ENCODE measurements at places on chromosomes 7 and 10. TPM values are rescaled to one million over a fixed set of nuclear protein-coding genes. Genes with fewer than 3 reads are reported as not detected.
A peak's percentile ranks its signal among the peaks of the same experiment; 100 is the strongest.

GRCh38 chr7:157612664-157613561 is 276.1 kb downstream of the DNAJB6 start:
- H3K27ac ChIP-seq: no peak overlapping the region
- H3K27me3 ChIP-seq: no peaks in the 10 kb centered on the region
- peak; percentile 57 for DNase-seq
- H3K36me3 ChIP-seq: no peaks in the 10 kb centered on the region
- H3K4me1 ChIP-seq: peaks cover 19% of the 10 kb centered on the region

DNA sequence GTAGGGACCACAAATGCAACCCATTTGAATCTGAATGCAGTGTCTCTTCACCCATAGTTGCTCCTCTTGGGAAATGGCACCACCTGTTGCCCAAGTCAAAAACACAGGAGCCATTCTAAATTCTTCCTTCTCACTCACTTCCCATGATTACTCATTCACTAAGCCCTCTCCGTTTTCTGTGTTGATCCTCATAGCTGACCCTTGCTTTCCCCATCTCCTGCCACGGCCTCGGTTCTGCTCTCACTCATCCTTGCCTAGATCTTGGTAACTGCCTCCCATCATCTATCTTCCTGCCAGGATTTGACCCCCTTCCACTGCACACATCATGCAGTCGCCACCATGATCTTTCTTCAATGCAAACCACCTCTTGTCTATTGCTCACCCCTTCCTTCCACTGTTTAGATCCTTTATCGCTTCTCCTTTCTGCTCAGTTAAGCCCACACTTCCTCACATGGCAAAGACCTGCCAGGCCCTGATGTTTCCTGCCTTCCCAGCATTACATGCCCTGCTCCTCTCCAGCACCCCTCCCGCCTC is 19.0 kb upstream of the CPN1 start:
- no peaks in the 10 kb centered on the region for H3K27me3 ChIP-seq
- no peak overlapping the region for H3K27ac ChIP-seq
- H3K4me3 ChIP-seq: no peak overlapping the region

Gene RPP38
- 9.1 TPM for total RNA-seq

- no peak overlapping the region for H3K4me3 ChIP-seq
- H3K4me1 ChIP-seq: peaks cover 3% of the 10 kb centered on the region
- H3K36me3 ChIP-seq: no peaks in the 10 kb centered on the region
- H3K27ac ChIP-seq: no peak overlapping the region
- no peaks in the 10 kb centered on the region for H3K27me3 ChIP-seq
- DNase-seq: no peak
Measured at GRCh38 chr10:43854007-43854406, 205.3 kb upstream of the ZNF32 start.

Gene CYP2C18
- total RNA-seq: 0.24 TPM

- peaks cover 4% of the 10 kb centered on the region for H3K4me1 ChIP-seq
- no peak overlapping the region for H3K27ac ChIP-seq
- no peaks in the 10 kb centered on the region for H3K27me3 ChIP-seq
- no peaks in the 10 kb centered on the region for H3K36me3 ChIP-seq
- no peak overlapping the region for H3K4me3 ChIP-seq
Measured at GRCh38 chr10:51030480-51030879, 43.8 kb upstream of the PRKG1 start.

DNA sequence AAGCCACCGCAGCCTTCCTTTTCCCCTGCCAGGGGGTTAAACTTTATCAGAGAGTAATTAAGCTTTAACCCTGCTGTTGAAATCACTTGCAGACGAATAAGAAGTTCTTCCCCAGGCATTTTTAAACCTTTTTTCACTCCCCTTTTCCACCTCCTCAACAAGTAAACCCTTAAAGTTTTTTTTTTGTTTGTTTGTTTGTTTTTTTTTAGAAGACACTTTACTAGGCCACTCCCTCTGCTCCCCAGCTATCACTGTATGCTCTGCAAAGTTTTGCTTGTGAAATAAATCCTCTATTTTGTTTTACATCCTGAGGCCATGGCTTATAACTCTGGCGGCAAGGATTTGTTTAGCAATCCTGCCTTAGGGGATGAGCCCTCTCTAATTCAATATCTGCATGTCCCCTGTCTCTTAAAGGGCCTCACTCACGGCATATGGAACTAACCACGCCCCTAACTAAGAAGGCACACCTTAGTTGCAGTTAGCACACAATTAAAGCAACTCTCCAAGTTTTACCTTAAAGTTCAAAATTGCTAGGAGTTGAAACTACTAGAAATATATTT is 1354.7 kb upstream of the LRRTM3 start:
- H3K36me3 ChIP-seq: no peaks in the 10 kb centered on the region
- H3K4me1 ChIP-seq: peaks cover 1% of the 10 kb centered on the region
- no peak overlapping the region for H3K27ac ChIP-seq

- no peaks in the 10 kb centered on the region for H3K4me1 ChIP-seq
- no peaks in the 10 kb centered on the region for H3K27me3 ChIP-seq
Measured at GRCh38 chr10:132163278-132163765, 23.4 kb upstream of the DPYSL4 start.

- H3K27ac ChIP-seq: no peak overlapping the region
- H3K27me3 ChIP-seq: no peaks in the 10 kb centered on the region
- H3K4me3 ChIP-seq: no peak overlapping the region
- no peak for DNase-seq
Measured at GRCh38 chr7:43449577-43449976, 133.3 kb upstream of the STK17A start.

GRCh38 chr7:129160161-129160905 is 15.8 kb downstream of the TSPAN33 start:
- H3K36me3 ChIP-seq: no peaks in the 10 kb centered on the region
- no peaks in the 10 kb centered on the region for H3K4me1 ChIP-seq

Gene PTPN20
- total RNA-seq: 7.0 TPM

DNA sequence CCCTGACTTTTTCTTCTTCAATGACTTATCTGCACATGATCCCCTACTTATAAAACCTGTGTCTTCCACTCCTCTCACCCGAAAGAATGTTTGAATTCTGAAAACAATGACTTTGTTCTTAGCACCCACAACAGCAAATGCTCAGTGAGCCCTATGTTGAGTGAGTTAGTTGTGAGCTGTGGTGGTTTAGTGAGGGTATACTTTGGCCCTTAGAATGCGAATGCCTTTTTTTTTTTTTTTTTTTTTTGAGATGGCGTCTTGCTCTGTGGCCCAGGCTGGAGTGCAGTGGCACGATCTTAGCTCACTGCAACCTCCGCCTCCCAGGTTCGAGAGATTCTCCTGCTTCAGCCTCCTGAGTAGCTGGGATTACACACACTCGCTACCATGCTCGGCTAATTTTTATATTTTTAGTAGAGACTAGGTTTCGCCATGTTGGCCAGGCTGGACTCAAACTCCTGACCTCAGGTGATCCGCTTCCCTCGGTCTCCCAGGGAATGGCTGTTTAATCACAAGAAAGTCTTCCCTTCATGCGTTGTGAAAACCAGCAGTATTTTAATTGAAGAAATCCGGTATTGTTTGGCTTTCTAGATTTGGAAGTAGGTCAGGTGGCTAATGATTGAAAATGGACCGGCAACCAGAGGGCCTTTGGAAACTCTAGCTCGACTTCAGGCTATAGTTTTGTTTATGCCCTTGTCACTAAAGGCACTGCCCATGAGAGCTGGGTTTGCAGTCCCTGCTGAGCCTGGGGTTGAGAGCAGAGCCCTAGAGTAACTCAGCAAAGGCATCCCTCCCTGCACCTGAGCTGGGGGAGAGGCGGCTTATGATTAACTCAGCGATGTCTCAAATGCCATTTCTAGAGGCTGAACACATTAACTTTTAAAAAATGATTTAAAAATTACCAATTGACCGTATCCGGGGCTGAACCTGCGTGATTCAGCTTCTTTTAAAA is 41.3 kb downstream of the CUX1 start:
- no peak overlapping the region for H3K27ac ChIP-seq
- H3K4me3 ChIP-seq: no peak overlapping the region
- no peaks in the 10 kb centered on the region for H3K36me3 ChIP-seq
- H3K4me1 ChIP-seq: peaks cover 13% of the 10 kb centered on the region
- H3K27me3 ChIP-seq: no peaks in the 10 kb centered on the region
- no peak for DNase-seq

Gene PPP1R17
- not detected for total RNA-seq

GRCh38 chr10:529468-530230 is 159.8 kb downstream of the DIP2C start:
- no peak for DNase-seq
- no peak overlapping the region for H3K4me3 ChIP-seq
- no peaks in the 10 kb centered on the region for H3K36me3 ChIP-seq
- H3K4me1 ChIP-seq: peaks cover 24% of the 10 kb centered on the region
- H3K27ac ChIP-seq: no peak overlapping the region

DNA sequence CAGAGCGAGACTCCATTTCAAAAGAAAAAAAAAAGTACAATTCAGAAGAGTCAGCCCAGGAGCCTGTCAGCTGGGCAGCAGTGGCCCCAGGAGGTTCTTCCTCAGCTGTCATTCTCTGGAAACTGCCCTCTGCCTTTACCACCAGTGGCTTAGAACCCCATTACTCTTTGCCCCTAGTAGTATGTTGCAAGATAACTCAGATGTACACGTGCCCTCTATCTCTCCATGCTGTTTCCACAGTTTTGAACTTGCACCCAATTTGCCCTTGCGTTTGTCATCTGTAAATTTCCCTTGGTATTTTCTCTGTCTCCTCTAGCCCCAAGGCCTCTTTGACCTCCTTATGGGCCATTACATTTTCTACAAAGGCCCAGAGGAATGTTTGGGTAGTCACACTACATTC is 56.7 kb upstream of the PRKAR2B start:
- peaks cover 2% of the 10 kb centered on the region for H3K4me1 ChIP-seq
- no peaks in the 10 kb centered on the region for H3K36me3 ChIP-seq
- DNase-seq: no peak
- H3K27ac ChIP-seq: no peak overlapping the region

Gene GPR85
- 0.23 TPM for total RNA-seq

Gene PRF1
- 1.4 TPM for total RNA-seq

Gene BTBD16
- not detected for total RNA-seq

- no peaks in the 10 kb centered on the region for H3K27me3 ChIP-seq
- H3K27ac ChIP-seq: no peak overlapping the region
- no peak overlapping the region for H3K4me3 ChIP-seq
Measured at GRCh38 chr7:120837599-120837998, 20.3 kb downstream of the TSPAN12 start.

DNA sequence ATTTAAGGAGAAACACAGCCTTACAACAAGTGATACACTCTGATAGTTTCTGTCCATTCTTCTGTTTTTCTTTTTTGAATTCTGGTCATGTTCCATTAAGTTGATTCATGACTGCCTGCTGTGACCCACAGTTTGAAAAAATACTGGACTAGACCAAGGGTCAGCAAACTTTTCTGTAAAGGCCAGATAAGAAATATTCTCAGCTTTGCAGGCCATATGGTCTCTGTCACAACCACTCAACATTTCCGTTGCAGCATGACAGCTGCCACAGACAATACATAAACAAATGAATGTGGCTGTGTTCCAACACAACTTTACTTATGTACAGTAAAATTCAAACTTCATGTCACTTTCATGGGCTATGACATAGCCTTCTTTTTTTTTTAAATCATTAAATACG is 156.7 kb downstream of the PLXNA4 start:
- no peaks in the 10 kb centered on the region for H3K36me3 ChIP-seq
- no peak for DNase-seq
- peaks cover 6% of the 10 kb centered on the region for H3K4me1 ChIP-seq
- H3K27me3 ChIP-seq: no peaks in the 10 kb centered on the region

DNA sequence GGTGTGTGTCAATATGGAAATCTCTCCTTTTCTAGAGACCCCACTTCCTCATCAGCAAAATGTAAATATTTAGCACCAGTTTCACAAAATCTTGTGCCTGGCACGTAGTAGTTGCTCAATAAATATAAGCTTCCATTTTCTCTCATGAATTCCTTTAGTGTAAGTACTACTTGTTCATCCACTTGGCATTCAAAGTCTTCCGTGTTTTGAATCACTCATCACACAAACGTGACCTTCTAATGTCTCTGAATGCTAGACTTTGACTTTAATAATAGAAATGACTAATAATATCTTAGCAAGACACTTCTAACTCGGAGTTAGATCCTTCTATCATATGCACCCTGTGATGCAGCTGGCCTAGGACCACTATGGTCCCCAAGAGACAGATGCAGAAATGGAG is 168.7 kb upstream of the ZNF32 start:
- no peaks in the 10 kb centered on the region for H3K27me3 ChIP-seq
- H3K27ac ChIP-seq: no peak overlapping the region
- H3K4me3 ChIP-seq: no peak overlapping the region
- H3K4me1 ChIP-seq: no peaks in the 10 kb centered on the region

DNA sequence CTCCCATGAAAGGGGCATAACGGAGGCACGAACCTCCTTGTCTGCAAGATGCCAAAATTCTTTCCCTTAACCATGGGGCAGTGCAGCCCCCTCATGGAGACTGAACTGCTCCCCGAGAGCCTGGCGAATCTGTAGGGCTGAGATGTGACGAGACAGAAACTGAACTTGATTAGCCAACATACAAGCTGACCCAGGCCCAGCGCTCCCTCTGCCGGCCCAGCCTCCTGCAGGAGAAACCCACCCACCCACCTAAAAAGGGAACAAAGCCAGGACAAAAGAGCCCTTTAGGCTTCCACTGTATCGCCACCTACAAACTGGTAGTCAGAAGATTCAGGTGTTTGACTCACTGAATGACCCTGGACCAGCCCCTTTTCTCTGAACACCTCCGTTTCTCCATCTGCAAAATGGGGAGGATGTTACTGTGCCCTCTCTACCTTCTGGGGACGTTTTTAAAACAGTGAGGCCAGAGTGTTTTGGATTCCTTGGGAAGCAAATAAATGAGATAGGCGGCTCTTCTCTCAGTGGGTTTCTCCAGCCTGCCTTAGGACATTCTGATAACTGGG is 58.4 kb downstream of the C10orf105 start:
- H3K27me3 ChIP-seq: no peaks in the 10 kb centered on the region
- no peak overlapping the region for H3K4me3 ChIP-seq
- H3K36me3 ChIP-seq: no peaks in the 10 kb centered on the region
- H3K4me1 ChIP-seq: no peaks in the 10 kb centered on the region
- no peak overlapping the region for H3K27ac ChIP-seq
- no peak for DNase-seq

Gene MBL2
- not detected for total RNA-seq

Gene BHLHA15
- not detected for total RNA-seq

Gene GPC2
- total RNA-seq: 3.1 TPM

Gene ZNF680
- 16.5 TPM for total RNA-seq

GRCh38 chr10:96440361-96441292 is 73.1 kb downstream of the TLL2 start:
- no peaks in the 10 kb centered on the region for H3K4me1 ChIP-seq
- no peak overlapping the region for H3K4me3 ChIP-seq
- no peak for DNase-seq
- H3K36me3 ChIP-seq: no peaks in the 10 kb centered on the region

DNA sequence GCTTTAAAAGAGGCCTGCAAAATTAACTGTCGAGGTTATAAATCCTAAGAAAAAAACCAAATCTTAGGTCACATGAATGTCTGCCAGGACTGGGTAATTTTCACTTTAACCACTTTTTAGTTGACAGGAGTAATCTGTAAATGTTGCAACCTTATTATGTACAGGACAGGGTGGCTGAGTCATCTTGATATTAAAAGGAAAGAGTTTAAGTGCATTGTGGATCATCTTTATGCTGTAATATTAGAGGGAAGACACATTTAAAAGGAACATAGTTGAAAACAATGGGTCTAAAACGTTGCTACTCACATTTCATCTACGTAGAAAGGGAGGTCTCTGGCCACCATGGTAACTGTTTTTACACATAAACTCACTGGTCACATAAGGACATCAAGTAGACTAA is 115.5 kb downstream of the LSMEM1 start:
- H3K27me3 ChIP-seq: no peaks in the 10 kb centered on the region
- H3K4me3 ChIP-seq: no peak overlapping the region
- H3K27ac ChIP-seq: no peak overlapping the region
- no peaks in the 10 kb centered on the region for H3K4me1 ChIP-seq

Gene ABCA13
- 0.54 TPM for total RNA-seq

Gene TYW1B
- total RNA-seq: 3.9 TPM

Data from ovary (tissue), 10 donors.